Esophagus squamous epithelium (tissue), 5 donors: ENCODE measurements at places on chromosomes 6 and 20.

- H3K4me1 ChIP-seq = no peaks in the 10 kb centered on the region
- no peaks in the 10 kb centered on the region for H3K36me3 ChIP-seq
- H3K4me3 ChIP-seq = no peak overlapping the region
- DNase-seq = no peak
- no peaks in the 10 kb centered on the region for H3K27me3 ChIP-seq
- peak overlapping the region; percentile 38 for H3K27ac ChIP-seq
These were observed 48.8 kb downstream of the FLRT3 start for GRCh38 chr20:14288341-14289330.

DNA sequence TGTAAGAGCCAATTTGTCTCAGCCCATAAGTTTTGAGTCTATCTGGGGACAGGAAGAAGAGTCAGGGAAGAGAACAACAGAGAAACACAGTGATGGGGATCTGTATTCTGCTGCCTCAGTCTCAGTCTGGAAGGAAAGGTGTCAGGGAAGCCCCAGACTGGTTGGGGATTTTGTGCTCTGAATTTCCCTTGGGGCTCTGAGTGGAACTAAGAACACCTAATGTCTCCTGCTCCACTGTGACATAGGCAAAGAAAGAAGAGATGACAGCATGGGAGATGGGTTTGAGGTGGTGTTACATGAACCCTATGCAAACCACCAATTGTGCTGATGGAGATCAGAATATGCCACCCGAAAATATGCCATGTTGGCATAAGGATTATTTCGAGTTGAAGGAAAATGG, 139.5 kb upstream of the MYLIP start:
- no peak overlapping the region for H3K4me3 ChIP-seq
- no peak for DNase-seq
- no peaks in the 10 kb centered on the region for H3K4me1 ChIP-seq

GRCh38 chr6:118663993-118664985, 12.9 kb upstream of the CEP85L start:
- peak overlapping the region; percentile 11 for H3K4me3 ChIP-seq
- no peak overlapping the region for H3K27ac ChIP-seq
- no peak for DNase-seq
- no peaks in the 10 kb centered on the region for H3K36me3 ChIP-seq

DNA sequence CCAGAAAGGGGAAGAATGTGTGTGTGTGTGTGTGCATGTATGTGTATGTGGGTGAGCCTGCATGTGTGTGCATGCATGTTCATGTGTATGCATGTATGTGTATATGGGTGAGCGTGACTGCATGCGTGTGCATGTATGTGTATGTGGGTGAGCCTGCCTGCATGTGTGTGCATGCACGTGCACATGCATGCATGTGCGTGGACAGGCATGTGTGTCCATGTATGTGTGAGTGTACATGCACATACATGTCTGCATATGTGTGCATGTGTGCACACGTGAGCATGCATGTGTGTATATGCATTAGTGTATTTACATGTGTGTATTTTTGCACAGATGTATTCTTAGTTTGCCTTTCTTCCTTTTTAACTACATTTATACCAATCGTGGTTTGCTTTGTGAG, 601.5 kb downstream of the QKI start:
- no peaks in the 10 kb centered on the region for H3K4me1 ChIP-seq
- H3K27me3 ChIP-seq = no peaks in the 10 kb centered on the region
- no peak overlapping the region for H3K4me3 ChIP-seq
- no peaks in the 10 kb centered on the region for H3K36me3 ChIP-seq

DNA sequence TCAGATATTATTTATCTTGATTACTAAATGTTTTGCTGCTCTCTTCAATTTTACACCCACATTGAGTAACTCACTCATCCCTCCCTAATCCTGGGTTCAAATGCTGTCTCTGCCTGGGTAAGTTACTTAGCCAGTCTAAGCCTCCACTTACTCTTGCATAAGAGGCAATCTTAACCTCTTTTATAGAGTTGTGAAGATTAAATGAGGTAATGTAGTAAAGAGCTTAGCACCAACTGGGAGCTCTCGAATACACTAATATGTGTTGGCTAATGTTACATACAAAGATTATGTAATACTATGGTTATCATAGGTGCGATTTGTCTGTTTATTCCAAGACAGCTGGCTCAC, 134.4 kb upstream of the STMND1 start:
- H3K4me3 ChIP-seq = no peak overlapping the region
- no peaks in the 10 kb centered on the region for H3K36me3 ChIP-seq
- peaks cover 6% of the 10 kb centered on the region for H3K4me1 ChIP-seq
- DNase-seq = no peak
- H3K27ac ChIP-seq = no peak overlapping the region
- no peaks in the 10 kb centered on the region for H3K27me3 ChIP-seq

GRCh38 chr6:87027021-87027420, 67.9 kb downstream of the CGA start:
- no peaks in the 10 kb centered on the region for H3K4me1 ChIP-seq
- H3K27me3 ChIP-seq = no peaks in the 10 kb centered on the region
- H3K36me3 ChIP-seq = no peaks in the 10 kb centered on the region

- no peak overlapping the region for H3K27ac ChIP-seq
- H3K4me3 ChIP-seq = no peak overlapping the region
- no peaks in the 10 kb centered on the region for H3K36me3 ChIP-seq
- DNase-seq = no peak
These were observed 69.7 kb upstream of the SIRPA start for GRCh38 chr20:1825507-1825906.

DNA sequence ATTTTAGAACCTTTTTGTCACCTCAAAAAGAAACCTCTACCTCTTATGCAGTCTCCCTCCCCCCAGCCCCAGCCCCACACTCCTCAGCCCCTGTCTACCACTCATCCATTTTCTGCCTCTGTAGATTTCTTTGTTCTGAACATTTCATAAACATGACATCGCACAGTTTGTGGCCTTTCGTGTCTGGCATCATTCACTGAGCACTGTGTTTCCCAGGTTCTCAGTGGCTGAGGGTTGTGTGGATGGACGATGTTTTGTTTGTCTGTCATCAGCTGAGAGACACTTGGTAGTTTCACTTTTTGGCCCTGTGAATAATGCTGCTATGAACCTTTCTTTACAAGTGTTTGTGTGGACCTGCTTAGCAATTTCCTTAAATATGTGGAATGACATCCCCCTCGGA, 64.5 kb downstream of the FAM120B start:
- peaks cover 71% of the 10 kb centered on the region for H3K36me3 ChIP-seq
- DNase-seq = no peak
- H3K4me3 ChIP-seq = no peak overlapping the region
- no peaks in the 10 kb centered on the region for H3K27me3 ChIP-seq
- no peak overlapping the region for H3K27ac ChIP-seq

- H3K4me3 ChIP-seq = no peak overlapping the region
- H3K36me3 ChIP-seq = no peaks in the 10 kb centered on the region
- DNase-seq = no peak
- peaks cover 20% of the 10 kb centered on the region for H3K4me1 ChIP-seq
These were observed 351.3 kb downstream of the ZFAND3 start for GRCh38 chr6:38170666-38171355.

DNA sequence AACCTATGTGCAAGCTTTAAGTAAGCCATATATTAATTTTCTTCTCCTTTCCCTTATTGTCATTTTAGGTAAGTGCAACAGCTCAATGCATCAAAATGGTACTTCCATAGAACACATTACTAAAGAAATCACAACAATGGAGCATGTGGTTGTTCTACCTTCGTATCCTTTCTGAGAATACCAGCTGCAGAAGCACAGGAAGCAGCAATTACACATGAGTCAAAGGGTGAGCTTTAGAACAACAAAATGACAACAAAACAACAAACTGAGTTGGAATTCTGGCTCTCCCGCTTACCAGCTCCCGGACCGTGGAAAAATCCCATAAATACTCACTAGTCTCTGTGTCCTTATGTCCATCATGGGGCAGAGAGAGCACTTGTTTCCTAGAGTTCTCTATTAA, 108.9 kb downstream of the BCAS1 start:
- no peaks in the 10 kb centered on the region for H3K36me3 ChIP-seq
- no peak overlapping the region for H3K4me3 ChIP-seq
- no peak overlapping the region for H3K27ac ChIP-seq
- H3K27me3 ChIP-seq = no peaks in the 10 kb centered on the region

DNA sequence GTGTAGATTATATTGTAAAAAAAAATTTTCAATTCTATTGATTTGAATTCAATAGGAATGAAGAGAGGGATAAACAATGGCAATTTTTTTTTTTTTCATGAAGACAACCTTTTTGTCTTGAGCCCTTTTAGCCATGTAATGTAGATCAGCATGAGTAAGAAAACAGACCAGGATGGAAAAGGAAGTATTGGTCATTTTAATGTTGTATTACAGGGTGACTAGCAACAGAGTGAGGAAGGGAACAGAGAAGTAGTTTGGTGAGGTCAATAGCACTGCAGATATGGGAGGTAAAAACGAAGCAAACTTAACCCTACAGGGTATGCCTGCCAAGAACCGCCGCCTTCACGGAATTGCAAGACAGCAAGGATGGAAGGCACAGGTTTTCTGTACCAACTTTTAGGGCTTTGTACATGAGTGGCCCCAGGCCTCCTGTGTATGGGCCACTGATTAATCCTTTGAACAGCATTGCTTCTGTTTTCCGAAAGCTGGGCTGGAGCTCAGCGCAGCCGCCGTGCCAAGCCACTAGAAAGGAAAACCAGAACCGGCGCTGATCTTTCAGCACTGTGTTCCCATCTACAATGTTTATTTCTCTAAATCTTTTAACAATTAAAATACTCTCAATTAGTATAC, 383.7 kb downstream of the CENPW start:
- no peak overlapping the region for H3K27ac ChIP-seq
- H3K27me3 ChIP-seq = no peaks in the 10 kb centered on the region
- H3K36me3 ChIP-seq = no peaks in the 10 kb centered on the region

DNA sequence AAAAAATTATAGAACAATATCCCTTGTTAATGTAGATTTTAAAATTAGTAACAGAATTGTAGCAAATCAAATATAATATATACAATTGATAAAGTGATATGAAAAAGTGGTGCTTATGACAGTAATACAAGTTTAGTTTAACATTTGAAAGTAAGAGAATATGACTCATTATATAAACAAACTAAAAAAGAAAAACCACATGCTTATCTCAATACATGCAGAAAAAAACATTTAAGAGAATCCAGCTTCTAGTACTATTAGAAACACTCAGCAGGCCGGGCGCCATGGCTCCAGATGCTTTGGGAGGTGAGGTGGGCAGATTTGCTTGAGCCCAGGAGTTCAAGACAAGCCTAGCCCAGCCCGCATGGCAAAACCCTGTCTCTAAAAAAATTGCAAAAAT, 60.7 kb upstream of the LAMA2 start:
- no peak overlapping the region for H3K27ac ChIP-seq
- no peak for DNase-seq
- H3K27me3 ChIP-seq = no peaks in the 10 kb centered on the region
- H3K4me1 ChIP-seq = no peaks in the 10 kb centered on the region
- H3K4me3 ChIP-seq = no peak overlapping the region
- no peaks in the 10 kb centered on the region for H3K36me3 ChIP-seq

- H3K4me1 ChIP-seq = no peaks in the 10 kb centered on the region
- no peaks in the 10 kb centered on the region for H3K27me3 ChIP-seq
- no peaks in the 10 kb centered on the region for H3K36me3 ChIP-seq
- no peak for DNase-seq
- no peak overlapping the region for H3K27ac ChIP-seq
These were observed 50.0 kb upstream of the NOX3 start for GRCh38 chr6:155505608-155505989.

GRCh38 chr20:50141811-50142561, 11.5 kb downstream of the PEDS1 start:
- no peak for DNase-seq
- no peak overlapping the region for H3K4me3 ChIP-seq
- peak overlapping the region; percentile 99 for H3K27ac ChIP-seq
- H3K36me3 ChIP-seq = peaks cover 51% of the 10 kb centered on the region
- H3K27me3 ChIP-seq = no peaks in the 10 kb centered on the region

DNA sequence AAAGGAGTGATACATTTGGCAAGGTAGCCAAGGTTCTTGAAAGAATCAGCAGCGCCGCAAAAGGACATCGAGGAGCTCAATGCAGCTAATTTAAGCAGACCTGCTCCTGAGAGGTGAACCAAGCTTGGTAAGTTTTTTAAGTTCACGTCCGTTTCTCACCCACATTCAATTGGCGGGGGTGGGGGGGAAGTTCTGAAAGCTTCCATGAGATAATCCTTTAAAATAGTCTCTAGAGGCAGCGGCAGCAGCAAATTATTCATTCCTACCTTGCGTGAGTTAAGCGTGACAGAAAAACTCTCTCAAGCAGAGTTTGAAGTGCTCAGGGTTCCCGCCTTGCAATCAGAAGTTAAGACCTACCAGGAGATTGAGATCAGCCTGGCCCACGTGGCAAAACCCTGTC, 97.3 kb upstream of the NHSL1 start:
- no peaks in the 10 kb centered on the region for H3K27me3 ChIP-seq
- H3K4me1 ChIP-seq = peaks cover 7% of the 10 kb centered on the region
- H3K36me3 ChIP-seq = no peaks in the 10 kb centered on the region

DNA sequence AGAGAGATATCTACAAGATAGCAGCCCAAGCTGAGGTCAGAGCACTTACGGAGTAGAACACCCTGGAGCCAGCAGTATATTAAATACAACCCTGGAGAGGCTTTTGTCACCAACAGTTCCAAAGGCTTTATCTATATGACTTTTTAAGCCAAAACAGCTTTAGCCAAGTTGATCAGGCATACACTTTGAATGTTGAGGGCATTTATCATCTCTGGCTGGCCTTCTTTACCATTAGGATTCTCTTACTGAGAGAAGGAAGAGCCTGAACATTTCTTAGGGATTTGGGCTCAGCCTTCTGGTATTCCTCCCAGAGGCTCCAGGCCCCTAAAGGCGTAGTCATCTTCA, 161.3 kb upstream of the RIMS1 start:
- no peaks in the 10 kb centered on the region for H3K4me1 ChIP-seq
- H3K27me3 ChIP-seq = no peaks in the 10 kb centered on the region
- H3K4me3 ChIP-seq = no peak overlapping the region
- no peaks in the 10 kb centered on the region for H3K36me3 ChIP-seq

- no peaks in the 10 kb centered on the region for H3K36me3 ChIP-seq
- no peak for DNase-seq
- H3K4me3 ChIP-seq = no peak overlapping the region
- no peak overlapping the region for H3K27ac ChIP-seq
- H3K27me3 ChIP-seq = no peaks in the 10 kb centered on the region
These were observed 283.4 kb upstream of the PRDM1 start for GRCh38 chr6:105802703-105803102.

- no peaks in the 10 kb centered on the region for H3K36me3 ChIP-seq
- H3K27ac ChIP-seq = no peak overlapping the region
- DNase-seq = no peak
- no peaks in the 10 kb centered on the region for H3K4me1 ChIP-seq
These were observed 43.1 kb upstream of the IL20RA start for GRCh38 chr6:137087902-137088301.

DNA sequence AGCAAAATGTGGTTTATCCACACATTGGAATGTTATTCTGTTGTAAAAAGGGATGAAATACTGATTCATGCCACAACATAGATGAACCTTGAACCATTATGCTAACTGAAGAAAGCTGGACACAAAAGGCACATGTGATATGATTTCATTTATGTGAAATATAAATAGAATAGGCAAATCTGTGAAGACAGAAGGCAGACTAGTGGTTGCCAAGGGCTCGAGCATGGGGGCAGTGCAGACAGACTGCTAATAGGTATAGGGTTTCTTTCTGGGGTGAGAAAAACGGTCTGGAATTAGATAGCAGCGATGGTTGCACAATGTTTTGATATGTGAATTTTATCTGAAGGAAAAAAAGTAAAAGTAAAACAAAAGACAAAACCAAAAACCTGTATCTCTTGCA, 54.6 kb upstream of the FNDC1 start:
- no peak overlapping the region for H3K27ac ChIP-seq
- no peak for DNase-seq
- H3K4me3 ChIP-seq = no peak overlapping the region
- H3K4me1 ChIP-seq = no peaks in the 10 kb centered on the region
- H3K36me3 ChIP-seq = no peaks in the 10 kb centered on the region
